Activated naive CD4-positive, alpha-beta T cell treated with anti-CD3 and anti-CD28 coated beads for 36 hours (primary cell): ENCODE measurements at places on chromosomes 11 and 22. TPM values are rescaled to one million over a fixed set of nuclear protein-coding genes. Genes with fewer than 3 reads are reported as not detected.

The GGT5 gene
- total RNA-seq = not detected

GRCh38 chr22:41334951-41335635 lies 33.8 kb downstream of the ZC3H7B start:
- DNase-seq = no peak

GRCh38 chr11:68337399-68337835 lies 25.0 kb downstream of the LRP5 start:
- DNase-seq = no peak

The STK33 gene
- 0.72 TPM for total RNA-seq

DNA sequence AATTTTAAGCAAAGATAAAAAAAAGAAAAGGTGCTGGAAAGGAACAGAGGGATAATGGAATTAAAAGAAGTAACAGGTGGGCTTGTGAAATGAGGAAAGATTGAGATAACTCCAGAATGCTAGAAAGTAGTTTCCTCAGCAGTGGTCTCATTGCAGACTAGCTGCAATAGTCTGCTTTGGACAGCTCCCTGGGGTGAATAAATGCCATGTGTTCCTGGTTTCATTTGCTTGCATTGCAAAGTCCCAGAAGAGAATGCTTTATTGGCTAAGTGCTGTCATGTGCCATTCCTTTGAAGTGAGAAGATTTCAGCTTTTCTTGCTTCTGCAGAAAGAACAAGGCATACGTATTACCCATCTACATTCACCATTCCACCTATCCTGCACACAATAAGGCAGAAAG lies 478.8 kb upstream of the RAG2 start:
- no peak for DNase-seq

DNA sequence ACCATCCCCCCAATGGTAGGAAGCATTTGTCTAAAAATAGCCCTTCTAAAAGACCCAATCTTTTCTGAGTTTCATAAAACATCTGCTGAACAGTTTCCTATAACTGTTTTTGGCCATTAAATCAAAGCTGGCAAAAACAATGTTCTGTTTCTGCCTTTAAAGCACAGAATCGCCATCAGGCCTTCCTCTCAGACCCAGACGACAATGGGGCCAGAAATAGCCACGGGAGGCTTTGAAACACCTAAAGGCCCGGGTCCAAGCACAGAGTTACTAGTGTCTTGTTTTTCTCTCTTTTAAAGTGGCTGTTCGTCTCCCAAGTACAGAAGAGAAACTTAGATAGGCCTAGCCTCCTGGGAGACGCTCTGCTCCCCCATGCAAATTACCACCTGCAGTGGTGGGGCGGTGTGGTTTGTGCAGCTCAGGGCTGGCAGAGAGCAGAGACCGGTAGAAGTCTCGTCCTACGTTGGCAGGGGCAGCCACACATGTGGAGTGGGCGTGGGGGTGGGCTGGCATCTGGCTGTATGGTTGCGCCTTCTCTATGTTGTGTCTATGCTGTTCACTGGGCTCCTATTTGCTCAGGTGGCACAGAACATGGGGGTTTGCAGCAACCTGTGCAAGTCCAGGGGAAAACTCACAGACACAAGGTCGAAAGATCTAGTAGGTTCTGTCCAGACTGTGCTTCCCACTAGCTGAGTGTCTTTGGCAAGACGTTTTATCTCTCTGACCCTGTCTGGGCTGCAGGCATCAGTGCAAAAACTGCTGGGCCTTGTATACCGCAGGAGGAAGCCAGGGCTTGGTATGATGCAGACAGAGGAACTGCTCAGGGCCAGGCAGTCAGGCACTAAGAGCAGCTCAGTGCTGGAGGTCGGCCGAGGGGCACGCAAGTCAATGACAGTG lies 23.6 kb upstream of the ETS1 start:
- peak; percentile 62 for DNase-seq

The GPR83 gene
- not detected for total RNA-seq

The MS4A6A gene
- not detected for total RNA-seq

DNA sequence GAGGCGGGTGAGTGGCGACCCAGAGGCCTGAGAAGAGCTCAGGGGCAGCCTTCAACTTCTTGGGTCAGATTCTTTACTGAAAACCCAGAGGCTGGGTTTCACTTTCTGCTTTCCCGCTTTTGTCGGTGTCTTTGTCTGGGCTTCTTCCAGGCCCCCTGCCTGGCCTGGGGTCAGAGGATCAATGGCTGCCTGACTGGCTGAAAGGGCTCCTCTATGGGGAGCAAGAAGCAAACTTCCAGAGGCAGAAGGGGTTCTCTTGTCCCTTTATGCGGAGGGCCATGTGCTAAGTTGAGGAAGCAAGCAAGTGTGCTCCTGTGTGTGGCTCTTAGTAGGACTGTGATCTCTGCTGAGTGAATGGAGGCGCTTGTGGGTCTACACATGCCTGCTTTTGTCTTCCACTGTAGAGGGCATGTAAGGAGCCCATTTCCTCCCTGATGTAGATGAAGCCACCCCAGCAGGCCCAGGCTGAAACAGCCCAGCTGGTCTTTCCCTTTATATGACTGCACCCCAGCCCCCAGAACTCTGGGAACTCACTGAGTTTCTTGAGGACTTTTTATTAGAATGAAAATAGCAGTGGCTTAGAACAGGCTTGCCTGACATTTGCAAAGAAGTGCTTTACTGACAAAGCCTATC lies 1.0 kb upstream of the PKNOX2 start:
- no peak for DNase-seq

The SYT9 gene
- not detected for total RNA-seq

- no peak for DNase-seq
Measured at GRCh38 chr22:38967451-38968450, 10.3 kb downstream of the APOBEC3A start.
